HuH-7.5 (cell line): ENCODE measurements at places on chromosomes 4 and X.

GRCh38 chr4:135724421-135724820, 1522.8 kb upstream of the PABPC4L start:
- no peak for DNase-seq

- DNase-seq, result no peak
Observed at GRCh38 chr4:90575371-90575770, 448.2 kb downstream of the CCSER1 start.

- no peak for DNase-seq
Observed at GRCh38 chr4:7857238-7857701, 82.4 kb downstream of the AFAP1 start.

GRCh38 chrX:39532761-39533160, 565.0 kb downstream of the BCOR start:
- no peak for DNase-seq

GRCh38 chrX:100484971-100485370, 74.9 kb upstream of the PCDH19 start:
- no peak for DNase-seq

DNA sequence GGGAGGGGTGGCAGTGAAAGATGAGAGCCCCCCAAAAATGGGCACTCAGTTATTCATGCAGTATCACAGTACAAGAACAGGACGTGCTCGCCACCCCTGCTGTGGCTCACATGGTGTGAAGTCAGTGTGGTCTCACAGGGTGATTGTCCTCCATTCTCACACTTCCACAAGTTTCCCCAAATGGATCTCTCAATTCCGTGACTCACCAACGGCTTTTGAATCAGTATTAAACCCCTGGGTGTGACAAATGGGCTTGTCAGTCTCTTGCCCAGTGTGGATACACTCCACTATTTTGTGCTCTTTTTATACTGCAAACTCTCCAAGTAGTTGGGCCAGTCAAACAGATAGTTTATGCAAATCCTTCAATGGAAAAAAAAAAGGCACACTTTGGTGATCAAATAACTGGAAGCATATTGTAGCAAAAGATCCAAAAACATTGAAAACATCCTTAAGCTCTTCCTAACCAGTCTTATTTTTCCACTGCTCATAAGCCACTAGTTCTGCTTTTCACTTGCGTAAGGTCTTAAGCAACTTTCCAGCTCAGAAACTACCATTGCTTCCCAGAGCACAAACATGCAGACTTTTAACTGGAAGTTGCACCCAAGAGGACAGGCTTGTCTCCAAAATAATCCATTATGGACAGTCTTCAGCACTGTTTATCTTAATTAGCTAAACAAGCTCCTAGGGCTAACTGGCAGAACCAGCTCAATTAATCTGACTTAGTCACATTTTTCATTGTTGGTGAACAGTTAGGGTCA, 365.7 kb downstream of the PPP3CA start:
- no peak for DNase-seq

DNA sequence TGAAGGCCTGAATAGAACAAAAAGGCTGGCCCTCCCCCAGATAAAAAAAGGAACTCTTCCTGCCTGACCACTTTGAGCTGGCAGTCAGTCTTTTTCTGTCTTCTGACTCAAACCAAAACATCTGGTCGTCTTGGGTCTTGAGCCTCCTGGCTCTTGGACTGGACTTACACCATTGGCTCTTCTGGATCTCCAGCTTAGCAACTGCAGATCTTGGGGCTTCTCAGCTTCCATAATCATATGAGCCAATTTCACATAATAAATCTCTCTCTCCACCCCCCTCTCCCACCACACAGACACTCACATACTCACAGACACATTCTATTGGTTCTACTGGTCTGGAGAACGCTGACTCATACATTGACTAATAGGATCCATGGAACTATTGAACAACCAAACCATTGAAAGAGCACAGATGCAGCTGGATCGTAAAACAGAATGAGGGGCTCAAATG, 15.6 kb upstream of the CWH43 start:
- DNase-seq, result no peak

GRCh38 chr4:46515940-46516339, 126.0 kb upstream of the GABRA2 start:
- DNase-seq, result no peak

DNA sequence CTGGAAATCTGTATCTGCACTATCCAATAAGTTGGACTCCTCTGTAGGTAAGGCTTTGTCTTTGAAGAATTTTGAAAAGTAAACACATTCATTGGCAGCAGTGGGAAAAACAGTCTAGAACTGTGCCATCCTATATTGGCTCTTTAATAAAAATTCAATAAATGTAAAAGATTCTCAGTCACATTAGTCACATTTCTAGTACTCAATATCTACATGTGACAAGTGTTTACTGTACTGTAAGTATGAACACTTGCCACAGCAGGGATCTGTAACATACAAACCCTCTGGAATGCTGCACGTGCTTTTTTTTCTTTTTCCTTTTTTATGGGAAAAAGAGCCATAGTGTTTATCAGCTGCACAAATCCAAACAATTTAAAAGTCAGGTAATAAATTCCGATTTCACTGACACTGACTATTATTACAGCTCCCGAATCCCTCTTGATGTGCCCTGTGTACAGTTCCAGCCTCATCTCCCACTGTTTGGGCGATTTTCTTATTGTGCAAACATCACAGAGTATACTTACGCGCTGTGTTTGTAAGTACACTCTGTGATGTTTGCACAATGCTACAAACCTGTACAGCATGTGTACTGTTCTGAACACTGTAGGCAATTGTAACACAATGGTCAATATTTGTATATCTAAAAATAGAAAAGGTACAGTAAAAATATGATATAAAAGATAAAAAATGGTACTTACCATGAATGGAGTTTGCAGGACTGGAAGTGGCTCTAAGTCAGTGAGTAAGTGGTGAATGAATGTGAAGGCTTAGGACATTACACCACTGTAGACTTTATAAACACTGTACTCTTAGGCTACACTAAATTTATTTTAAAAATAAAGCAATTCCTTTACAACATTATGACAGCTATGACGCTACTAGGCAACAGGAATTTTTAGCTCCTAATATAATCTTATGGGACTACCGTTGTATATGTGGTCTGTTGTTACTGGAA, 8.7 kb downstream of the PYURF start:
- peak; percentile 5 for DNase-seq

- no peak for DNase-seq
Observed at GRCh38 chrX:93673869-93674271, at the start of gene FAM133A. Gene FAM133A, plus strand, starts transcription at chrX:93674206. Its CDS starts 35,214 bp downstream, at chrX:93709420.

DNA sequence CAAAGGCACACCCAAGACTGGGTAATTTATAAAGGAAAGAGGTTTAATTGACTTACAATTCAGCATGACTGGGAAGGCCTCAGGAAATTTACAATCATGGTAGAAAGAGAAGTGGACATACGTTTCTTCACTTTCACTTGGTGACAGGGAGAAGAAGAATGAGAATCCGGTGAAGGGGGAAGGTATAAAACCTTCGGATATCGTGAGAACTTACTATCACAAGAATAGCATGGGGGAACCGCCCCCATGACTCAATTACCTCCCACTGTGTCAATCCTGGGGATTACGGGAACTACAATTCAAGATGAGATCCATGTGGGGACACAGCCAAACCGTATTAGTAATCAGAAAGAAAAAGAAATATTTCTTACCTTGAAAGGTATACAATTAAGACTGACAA, 782.9 kb upstream of the HS3ST1 start:
- DNase-seq, result no peak

DNA sequence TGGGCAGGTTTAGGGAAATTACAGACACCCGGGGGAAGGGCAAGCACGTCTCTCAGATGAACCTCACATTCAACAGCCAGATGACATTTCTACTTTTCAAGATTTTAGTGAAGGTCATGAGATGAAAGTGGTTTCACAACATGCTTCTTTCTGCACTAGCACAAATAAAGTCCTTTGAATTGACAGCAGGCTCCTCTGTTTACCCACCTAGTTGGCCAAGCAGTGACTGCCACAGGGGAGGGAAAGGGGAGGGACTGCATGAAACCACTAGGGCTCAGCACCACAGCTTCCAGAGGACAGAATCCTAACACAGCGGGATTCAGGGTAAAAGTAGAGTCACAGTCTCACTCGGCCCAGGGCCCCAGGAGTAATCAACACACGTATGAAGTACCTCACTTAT, 6.2 kb downstream of the RAB40A start:
- no peak for DNase-seq

GRCh38 chr4:96103086-96103485, 263.2 kb downstream of the PDHA2 start:
- DNase-seq, result no peak

GRCh38 chr4:138182838-138183426, 59.2 kb downstream of the SLC7A11 start:
- DNase-seq, result no peak

GRCh38 chrX:123475068-123475724, 257.7 kb downstream of the THOC2 start:
- no peak for DNase-seq

- peak; percentile 75 for DNase-seq
Observed at GRCh38 chr4:157220371-157220881, at the start of gene GRIA2. Gene GRIA2, plus strand, starts transcription at chr4:157220728. Its CDS starts 315 bp downstream, at chr4:157221043.

GRCh38 chr4:2295500-2295899, 33.6 kb upstream of the MXD4 start:
- DNase-seq, result no peak

- DNase-seq, result no peak
Observed at GRCh38 chr4:52421811-52422213, 237.3 kb downstream of the USP46 start.

GRCh38 chr4:152328582-152328981, 207.3 kb downstream of the FBXW7 start:
- DNase-seq, result no peak

- DNase-seq, result no peak
Observed at GRCh38 chr4:81663368-81663767, 191.7 kb upstream of the RASGEF1B start.

- DNase-seq, result no peak
Observed at GRCh38 chr4:176939445-176939844, 146.7 kb upstream of the VEGFC start.

- no peak for DNase-seq
Observed at GRCh38 chr4:152862608-152863007, 73.5 kb upstream of the FHDC1 start.

DNA sequence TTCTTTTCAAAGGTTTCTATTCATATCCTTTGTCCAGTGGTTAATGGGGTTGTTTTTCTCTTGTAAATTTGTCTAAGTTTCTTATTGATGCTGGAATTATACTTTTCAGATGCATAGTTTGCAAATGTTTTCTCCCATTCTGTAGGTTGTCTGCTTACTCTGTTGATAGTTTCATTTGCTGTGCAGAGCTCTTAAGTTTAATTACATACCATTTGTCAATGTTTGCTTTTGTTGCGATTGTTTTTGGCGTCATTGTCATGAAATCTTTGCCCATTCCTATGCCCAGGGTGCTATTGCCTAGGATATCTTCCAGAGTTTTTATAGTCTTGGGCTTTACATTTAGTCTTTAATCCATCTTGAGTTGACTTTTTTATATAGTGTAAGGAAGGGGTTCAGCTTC, 21.2 kb upstream of the UGT8 start:
- no peak for DNase-seq

- no peak for DNase-seq
Observed at GRCh38 chr4:185931986-185932385, 120.0 kb upstream of the SORBS2 start.

- DNase-seq, result no peak
Observed at GRCh38 chr4:42396361-42396751, 932 bp upstream of the SHISA3 start.

- no peak for DNase-seq
Observed at GRCh38 chr4:85940151-85940550, 419.7 kb downstream of the MAPK10 start.

DNA sequence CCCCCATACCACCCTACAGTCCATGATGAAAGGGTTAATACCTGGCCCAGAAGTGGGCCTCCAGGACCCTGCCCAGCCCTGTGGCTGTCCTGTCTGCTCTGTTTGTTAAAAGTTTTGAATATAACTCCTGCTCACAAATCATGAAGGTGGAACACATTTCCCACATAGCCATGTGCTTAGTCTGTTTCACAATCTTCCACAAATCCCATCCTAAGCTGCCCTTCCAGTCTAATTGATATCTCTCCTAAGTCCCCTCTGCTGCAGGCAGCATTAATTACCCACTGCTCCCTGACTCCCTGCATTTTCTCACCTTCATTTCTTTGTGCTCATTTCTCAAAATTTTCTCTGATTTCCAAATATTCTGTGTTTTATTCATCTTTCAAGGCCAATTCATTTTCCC, 142.6 kb downstream of the AASDH start:
- no peak for DNase-seq
